ENCODE measurements at places on chromosomes 7 and 10.

GRCh38 chr7:47046949-47047348, 535.0 kb downstream of the TNS3 start:
- DNase-seq: no peak

GRCh38 chr7:91852263-91852741, 28.2 kb downstream of the MTERF1 start:
- DNase-seq: peak; percentile 32

DNA sequence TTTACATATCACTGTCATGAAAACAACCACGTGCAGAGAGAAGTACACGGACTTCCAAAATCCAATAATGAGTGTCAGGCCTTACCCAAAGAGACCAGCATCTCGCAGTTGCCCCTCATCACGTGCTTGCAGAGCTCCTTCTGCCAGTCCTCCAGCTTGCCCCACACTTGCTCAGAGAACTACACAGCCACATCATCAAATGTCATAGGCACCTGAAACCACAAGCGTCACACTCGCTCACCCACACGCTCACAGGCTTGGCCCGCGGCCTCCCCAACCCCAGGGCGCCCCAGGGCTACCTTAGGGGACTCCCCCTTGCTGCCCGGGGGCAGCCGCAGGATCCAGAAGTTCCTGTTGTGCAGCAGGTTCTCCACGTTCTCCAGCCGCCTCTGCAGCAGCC, 123.4 kb upstream of the ZNF746 start:
- DNase-seq: no peak

DNA sequence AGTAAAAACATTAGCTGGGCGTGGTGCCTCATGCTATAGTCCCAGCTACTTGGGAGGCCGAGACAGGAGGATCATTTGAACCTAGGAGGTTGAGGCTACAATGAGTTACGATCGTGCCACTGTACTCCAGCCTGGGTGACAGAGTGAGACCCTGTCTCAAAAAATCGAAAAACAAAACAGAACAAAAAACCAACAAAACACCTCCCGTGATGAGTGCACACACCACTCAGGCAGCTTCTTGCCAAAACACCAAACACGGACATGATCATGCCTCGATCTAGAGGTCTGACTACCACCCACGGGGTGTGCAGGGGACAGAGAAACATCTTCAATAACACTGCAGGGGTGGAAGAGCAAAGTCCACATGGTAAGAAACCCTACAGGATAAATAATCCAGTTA, 44.4 kb downstream of the AMZ1 start:
- no peak for DNase-seq

DNA sequence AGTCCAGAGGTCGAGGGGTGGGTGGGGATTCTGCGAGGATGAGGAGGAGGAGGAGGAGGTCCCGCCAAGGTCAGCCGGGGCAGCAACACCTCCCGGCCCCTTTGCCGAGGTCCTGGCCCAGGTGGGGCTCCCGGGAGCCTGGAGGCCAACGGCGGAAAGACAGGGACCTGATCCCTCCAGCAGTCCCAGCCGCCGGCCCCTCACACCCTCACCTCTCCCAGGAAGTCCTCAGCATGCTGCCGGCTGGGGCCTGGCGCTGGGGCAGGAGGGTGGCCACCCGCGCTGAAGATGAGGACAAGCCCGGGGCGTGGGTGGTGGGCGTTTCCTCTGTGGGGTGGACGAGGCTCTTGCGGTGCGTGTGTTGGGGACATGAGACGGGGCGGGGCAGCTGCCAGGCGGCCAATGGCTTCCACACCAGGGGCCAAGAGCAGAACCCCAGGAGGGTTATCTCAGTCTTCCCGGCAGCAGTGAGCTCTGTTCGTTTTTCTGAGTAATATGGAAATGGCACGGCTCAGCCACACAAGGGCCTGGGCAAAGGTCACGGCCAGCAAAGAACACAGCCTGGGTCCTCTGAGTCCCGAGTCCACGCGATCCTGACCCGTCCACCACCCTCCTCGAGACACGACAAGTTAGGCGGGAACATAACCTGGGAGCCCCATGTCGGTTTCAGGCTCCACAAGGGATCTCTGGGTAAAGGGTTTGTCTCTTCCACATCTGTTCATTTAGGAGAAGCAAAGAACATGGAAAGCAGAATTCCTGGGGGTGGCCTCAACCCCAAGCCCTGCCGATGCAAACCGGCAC, 82.9 kb upstream of the PDGFA start:
- DNase-seq: no peak

DNA sequence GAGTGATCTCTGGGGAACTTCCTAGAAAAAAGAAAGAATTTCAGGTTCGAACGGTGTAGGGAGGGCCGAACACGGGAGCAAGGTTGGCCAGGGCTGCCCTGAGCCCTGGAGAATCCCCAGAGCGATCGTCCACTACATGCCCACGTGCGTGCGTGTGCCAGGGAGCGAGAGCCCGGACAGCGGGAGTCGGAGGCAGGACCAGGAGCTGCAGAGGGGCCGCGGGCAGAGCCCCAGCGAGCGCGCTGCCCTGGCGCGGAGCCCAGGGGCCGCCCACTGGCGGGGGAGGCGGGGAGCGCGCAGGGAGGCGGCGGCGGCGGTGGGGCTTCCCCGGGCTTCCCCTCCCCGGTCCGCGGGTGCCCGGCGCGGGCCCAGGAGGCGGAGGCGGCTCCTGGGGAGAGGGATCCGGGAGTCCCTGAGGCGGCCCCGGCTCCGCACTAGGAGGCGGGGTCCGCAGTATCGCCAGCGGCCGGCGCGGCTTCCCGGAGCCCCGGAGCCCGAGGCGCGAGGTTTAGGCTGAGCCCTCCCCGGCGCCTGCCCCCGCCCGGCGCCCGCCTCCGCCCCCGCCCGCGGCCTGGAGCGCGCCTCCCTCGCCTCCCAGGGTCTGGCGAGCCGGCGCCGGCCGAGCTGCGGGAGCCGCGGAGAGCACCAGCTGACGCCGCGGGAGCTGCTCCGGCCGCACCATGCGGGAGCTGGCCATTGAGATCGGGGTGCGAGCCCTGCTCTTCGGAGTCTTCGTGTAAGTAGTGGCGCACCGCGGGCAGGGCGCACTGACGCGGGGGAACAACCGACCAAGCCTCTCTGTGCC, at the start of gene PLPP4:
TSS of gene PLPP4 (plus strand) at position 602 of the 805 bp plus-strand sequence. CDS start at position 681, 79 bp downstream.
- no peak for DNase-seq

DNA sequence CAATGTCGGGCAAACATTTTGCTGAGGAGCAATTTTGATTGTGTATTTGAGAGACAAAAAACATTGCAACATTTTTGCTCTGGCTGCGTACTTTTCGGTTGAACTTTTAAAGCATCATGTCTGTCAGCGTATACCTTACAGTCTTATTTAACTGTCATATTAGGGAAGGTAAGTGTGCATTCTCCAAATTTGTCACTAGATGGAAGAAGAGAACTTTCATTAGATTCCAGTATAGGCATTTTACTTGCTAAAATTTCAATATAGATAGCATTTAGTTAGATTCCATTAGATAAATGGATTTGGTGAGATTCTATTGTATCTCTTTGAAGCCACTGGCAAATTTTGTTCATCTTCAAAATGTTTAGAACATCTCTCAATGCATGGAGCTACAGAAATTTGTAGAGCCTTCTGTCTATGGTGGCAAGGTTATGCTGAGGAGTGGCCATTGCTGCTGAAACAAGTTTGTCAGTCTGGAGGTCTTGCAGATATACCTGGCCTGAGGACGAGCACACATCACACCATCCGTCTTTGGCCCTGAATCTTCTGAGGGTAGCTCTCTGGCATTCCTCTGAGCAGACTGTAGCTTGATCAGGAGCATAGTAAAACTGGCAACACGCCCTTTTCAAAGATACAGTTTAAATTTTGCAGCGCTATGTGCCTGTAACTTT, 437.5 kb upstream of the MBL2 start:
- peak; percentile 3 for DNase-seq

DNA sequence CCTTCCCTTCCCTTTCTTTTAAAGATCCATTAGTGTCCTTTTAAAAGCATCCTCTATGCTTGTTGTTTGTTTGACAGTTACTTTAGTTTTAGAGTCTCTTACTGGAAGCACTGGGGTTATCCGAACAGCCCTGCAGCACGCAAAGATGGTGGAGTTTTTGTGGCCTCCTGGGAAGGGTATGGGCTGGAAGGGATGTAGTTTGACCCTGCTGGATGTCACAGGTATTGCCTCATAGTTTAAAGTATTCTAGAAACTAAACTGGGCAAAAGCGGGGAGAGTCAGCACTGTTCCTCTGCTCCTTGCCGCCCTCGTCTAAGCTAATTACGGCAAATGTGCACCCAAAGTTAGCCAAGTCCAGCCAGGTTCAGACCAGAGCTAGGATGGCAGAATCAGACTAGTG, 35.8 kb upstream of the GNAI1 start:
- DNase-seq: no peak

DNA sequence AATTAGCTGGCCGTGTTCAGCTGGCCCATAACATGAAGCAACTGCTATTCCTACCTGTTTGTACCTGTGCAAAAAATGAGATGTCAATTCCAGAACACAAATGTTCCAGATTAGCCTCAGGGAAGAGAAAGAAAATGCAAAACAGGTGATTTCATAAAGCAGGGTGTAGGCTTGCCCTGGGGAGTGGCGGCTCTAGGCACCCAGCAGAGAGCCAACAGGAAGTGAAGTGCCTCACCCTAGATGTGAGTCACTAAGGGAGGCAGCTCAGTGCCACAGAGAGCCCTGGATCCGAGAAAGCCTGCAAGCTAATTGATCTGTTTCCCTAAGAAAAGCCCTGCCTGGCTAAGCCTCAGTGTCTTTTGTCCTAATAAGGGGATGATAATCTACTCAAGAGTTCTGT, 240.0 kb downstream of the ARHGAP21 start:
- DNase-seq: no peak

- DNase-seq: no peak
Observed at GRCh38 chr10:119139464-119140067, 25.9 kb downstream of the SFXN4 start.
